Psoas muscle (tissue), 8 donors: ENCODE measurements at places on chromosomes 5 and 9. TPM values are rescaled to one million over a fixed set of nuclear protein-coding genes. Genes with fewer than 3 reads are reported as not detected.
A peak's percentile ranks its signal among the peaks of the same experiment; 100 is the strongest.

- H3K27me3 ChIP-seq, result peaks cover 68% of the 10 kb centered on the region
- no peaks in the 10 kb centered on the region for H3K36me3 ChIP-seq
- no peak overlapping the region for H3K27ac ChIP-seq
- H3K4me1 ChIP-seq, result no peaks in the 10 kb centered on the region
- peak overlapping the region; percentile 47 for H3K4me3 ChIP-seq
- no peak for DNase-seq
These were observed 520 bp downstream of the PRRX2 start for GRCh38 chr9:129665814-129666520.

Gene RNF183
- total RNA-seq, result not detected

DNA sequence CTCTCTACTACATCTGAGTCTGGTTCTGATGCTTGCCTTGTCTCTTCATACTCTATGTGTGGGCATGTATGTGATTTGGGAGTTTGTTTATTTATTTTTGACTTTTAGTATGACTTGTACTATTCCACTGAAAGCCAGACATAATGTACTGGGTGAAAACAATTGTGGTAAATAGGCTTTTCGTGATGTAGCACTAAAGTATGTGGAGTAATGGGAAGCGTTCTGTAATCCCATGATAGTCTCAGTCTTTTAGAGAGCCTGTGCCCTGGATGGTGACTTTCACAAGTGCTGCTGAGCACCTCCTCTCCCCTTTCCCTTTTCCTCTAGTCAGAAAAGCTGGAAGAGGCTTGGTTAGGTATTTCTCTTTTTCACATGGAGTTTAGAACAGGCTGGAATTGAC, 85.8 kb upstream of the S1PR3 start:
- no peaks in the 10 kb centered on the region for H3K4me1 ChIP-seq
- no peaks in the 10 kb centered on the region for H3K36me3 ChIP-seq
- DNase-seq, result no peak

GRCh38 chr9:135302329-135303279, 177.0 kb upstream of the PPP1R26 start:
- no peak overlapping the region for H3K4me3 ChIP-seq
- no peaks in the 10 kb centered on the region for H3K4me1 ChIP-seq
- no peak overlapping the region for H3K27ac ChIP-seq
- DNase-seq, result no peak

DNA sequence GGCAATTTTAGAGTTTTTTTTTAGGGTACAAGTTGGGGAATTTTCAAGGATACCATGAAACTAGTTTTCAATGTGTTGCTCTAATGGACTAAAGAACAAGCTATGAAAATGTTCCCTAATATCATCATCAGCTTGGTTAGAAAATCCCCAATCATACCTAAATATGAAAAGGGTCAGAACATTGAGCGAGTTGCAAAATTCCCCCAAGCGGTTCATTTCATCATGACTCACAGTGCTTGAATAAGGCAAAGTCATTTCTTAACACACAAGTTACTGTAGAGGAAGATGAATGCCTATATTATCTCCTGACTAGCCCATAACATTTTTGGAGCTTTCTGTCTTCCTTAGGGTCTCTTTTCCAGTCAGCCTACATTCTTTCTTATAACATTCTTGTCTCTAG, 62.7 kb downstream of the ST8SIA4 start:
- no peaks in the 10 kb centered on the region for H3K27me3 ChIP-seq
- H3K4me1 ChIP-seq, result no peaks in the 10 kb centered on the region
- DNase-seq, result no peak
- no peaks in the 10 kb centered on the region for H3K36me3 ChIP-seq

GRCh38 chr9:5651246-5651645, 22.3 kb downstream of the RIC1 start:
- DNase-seq, result no peak
- no peak overlapping the region for H3K27ac ChIP-seq
- H3K4me3 ChIP-seq, result no peak overlapping the region
- no peaks in the 10 kb centered on the region for H3K36me3 ChIP-seq
- H3K4me1 ChIP-seq, result peaks cover 10% of the 10 kb centered on the region

Gene PCDHB12
- 0.73 TPM for total RNA-seq

Gene FOXD4L5
- total RNA-seq, result 0.08 TPM

DNA sequence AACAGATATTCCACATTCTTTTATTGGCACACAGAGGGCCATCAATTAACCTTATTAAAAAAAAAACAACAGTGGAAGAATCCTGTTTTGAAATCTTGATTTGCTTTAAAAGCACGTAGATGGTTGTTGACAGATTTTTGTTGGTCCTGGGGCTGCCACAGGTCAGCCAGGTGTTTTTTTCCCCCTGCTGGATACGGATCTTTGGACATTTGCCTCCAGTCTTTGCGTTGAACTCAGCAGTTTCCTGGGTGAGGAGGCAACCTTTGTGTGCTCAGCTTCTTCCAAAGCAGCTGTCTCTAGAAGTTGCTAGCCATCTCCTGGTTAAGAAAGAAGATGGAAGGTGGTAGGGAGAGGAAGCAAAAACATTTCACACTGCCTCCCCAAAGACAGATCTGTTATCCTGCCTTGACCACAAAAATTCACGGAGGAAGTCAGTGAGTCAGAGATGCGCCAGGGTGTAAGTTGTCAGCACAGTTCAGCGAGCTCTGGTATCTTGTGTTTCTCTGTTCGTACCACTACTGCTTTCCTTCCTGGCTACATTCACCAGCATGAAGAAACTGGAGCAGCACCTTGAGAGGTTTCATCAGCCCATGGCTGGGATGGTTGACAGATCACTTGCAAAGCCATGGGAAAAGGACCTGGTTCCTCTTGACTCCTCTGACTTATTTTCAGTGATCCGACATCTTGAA, 207.3 kb downstream of the ARHGAP26 start:
- H3K4me1 ChIP-seq, result peaks cover 20% of the 10 kb centered on the region
- H3K27ac ChIP-seq, result no peak overlapping the region
- H3K27me3 ChIP-seq, result no peaks in the 10 kb centered on the region
- no peak overlapping the region for H3K4me3 ChIP-seq

Gene CCIN
- not detected for total RNA-seq

Gene SMIM32
- total RNA-seq, result not detected

Gene NUTM2F
- total RNA-seq, result not detected

DNA sequence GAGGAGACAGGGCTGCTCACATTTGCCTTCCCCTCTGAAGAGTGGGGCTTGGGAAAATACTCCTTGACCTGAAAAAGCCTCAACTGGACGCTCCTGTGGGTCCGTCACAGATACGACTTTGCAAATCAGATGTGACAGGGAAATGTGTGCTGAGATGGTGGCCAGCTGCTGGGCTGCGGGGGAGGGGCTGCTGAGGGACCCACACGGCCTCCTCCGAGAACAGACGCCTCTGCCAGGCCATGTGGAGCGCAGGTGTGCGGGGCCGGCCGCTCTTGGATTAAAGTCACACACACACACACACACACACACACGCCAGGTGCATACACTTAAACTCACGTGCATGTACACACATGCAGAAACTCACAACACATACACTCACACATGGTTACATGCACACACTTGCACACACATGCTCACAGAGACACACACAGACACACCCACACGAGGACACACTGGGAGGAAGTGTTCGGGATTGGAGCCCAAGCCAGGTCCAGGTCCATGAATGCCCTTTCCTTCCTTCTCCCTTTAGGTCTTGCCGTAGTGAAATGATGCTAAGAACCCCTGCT, 167.4 kb downstream of the GAPVD1 start:
- H3K4me3 ChIP-seq, result no peak overlapping the region
- H3K27ac ChIP-seq, result no peak overlapping the region
- DNase-seq, result no peak
- H3K36me3 ChIP-seq, result no peaks in the 10 kb centered on the region
- H3K27me3 ChIP-seq, result no peaks in the 10 kb centered on the region

- H3K4me3 ChIP-seq, result no peak overlapping the region
- peak; percentile 27 for DNase-seq
- no peaks in the 10 kb centered on the region for H3K4me1 ChIP-seq
- no peaks in the 10 kb centered on the region for H3K27me3 ChIP-seq
These were observed 16.4 kb downstream of the CSF1R start for GRCh38 chr5:150069672-150070627.

DNA sequence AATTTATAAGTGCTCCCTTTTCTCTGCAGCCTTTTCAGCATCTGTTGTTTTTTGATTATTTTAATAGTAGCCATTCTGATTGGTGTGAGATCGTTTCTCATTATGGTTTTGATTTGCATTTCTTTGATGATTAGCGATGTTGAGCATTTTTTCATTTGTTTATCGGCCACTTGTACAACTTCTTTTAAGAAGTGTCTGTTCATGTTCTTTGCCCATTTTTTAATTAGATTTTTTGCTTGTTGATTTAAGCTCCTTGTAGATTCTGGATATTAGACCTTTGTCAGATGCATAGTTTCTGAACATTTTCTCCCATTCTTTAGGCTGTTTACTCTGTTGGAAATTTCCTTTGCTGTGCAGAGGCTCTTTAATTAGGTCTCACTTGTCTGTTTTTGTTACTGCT, 46.3 kb downstream of the FYB1 start:
- H3K36me3 ChIP-seq, result no peaks in the 10 kb centered on the region
- DNase-seq, result no peak
- no peak overlapping the region for H3K27ac ChIP-seq
- H3K27me3 ChIP-seq, result no peaks in the 10 kb centered on the region

DNA sequence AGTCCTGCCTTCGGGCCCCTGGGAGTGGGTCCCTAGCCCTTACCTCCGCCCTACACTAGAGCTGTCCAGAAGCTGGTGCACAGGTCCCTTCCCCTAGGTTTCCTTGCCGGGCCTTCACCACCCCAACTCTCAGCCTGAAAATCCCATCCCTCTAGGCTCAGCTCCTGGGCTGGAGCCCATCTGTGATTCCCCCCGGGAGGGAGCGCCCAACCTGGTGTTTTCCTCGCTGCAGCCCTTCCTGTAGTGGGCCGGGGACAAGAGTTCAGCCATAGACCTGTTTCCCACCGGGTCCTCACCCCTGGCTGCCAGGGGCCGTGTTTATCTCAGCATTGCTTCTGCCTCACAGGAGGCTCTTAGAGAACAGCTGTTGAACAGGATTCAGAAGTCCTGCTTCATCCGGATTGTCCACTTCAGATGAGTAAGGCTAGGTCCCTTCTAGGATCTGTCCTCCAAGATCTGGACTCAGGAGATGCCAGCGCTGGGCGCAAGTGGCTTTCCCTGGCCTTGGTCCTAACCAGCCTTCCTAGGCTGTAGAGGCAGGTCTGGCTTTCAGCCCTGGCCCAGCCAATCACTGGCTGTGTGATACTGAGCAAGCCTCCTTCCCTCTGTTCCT, 965 bp downstream of the GLIPR2 start:
- H3K4me1 ChIP-seq, result peaks cover 8% of the 10 kb centered on the region
- peak; percentile 40 for DNase-seq
- H3K4me3 ChIP-seq, result peak overlapping the region; percentile 84
- no peaks in the 10 kb centered on the region for H3K36me3 ChIP-seq
- H3K27me3 ChIP-seq, result no peaks in the 10 kb centered on the region

Gene DENND4C
- 14.2 TPM for total RNA-seq

GRCh38 chr9:125747765-125748445, 732 bp downstream of the PBX3 start:
- peak overlapping the region; percentile 70 for H3K27ac ChIP-seq
- H3K4me1 ChIP-seq, result peaks cover 14% of the 10 kb centered on the region

Gene CENPH
- 1.6 TPM for total RNA-seq

Gene PGM5
- 54.2 TPM for total RNA-seq

DNA sequence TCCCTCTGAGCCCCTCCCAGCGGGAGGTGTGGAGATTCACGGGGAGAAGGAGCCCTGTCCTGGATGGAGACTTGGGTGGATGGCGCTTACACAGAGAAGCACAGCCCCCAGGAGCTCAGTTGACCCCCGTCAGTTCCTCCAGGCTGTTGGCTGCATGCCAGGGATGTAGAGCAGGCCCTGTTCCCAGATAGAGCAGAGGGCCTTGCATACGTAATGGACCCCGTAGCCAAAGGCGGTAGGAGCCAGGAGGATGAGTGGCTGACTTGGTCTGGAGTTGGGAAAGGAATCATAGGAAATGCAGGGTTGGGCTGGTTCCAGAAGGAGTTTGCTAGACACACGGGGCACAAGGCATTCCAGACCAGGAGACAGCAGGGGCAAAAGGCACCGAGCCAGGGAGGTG, 2.5 kb downstream of the PMPCA start:
- peaks cover 25% of the 10 kb centered on the region for H3K4me1 ChIP-seq
- no peaks in the 10 kb centered on the region for H3K27me3 ChIP-seq
- H3K4me3 ChIP-seq, result no peak overlapping the region
- H3K27ac ChIP-seq, result no peak overlapping the region
- peaks cover 4% of the 10 kb centered on the region for H3K36me3 ChIP-seq
- no peak for DNase-seq

Gene TLR4
- total RNA-seq, result 6.5 TPM

DNA sequence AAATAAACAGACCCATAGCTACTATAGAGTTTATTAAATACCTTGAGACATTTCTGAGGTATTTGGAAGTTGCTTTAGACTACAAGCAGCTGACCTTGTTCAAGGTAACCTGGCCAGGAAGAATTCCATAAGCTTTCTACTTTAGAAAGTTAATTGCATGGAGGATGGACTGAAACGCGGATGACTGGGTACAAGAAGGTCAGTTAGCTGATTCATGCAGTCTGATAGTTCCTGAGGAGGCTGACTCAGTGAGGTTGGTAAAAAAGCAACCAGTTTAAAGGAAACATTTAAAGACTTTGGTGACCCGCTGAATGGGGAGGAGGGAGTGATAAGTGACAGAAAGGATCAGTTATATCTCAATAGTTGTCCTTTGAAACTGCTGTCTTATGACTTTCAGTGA, 670.1 kb upstream of the CDH9 start:
- no peaks in the 10 kb centered on the region for H3K4me1 ChIP-seq
- no peak for DNase-seq
- no peak overlapping the region for H3K4me3 ChIP-seq

DNA sequence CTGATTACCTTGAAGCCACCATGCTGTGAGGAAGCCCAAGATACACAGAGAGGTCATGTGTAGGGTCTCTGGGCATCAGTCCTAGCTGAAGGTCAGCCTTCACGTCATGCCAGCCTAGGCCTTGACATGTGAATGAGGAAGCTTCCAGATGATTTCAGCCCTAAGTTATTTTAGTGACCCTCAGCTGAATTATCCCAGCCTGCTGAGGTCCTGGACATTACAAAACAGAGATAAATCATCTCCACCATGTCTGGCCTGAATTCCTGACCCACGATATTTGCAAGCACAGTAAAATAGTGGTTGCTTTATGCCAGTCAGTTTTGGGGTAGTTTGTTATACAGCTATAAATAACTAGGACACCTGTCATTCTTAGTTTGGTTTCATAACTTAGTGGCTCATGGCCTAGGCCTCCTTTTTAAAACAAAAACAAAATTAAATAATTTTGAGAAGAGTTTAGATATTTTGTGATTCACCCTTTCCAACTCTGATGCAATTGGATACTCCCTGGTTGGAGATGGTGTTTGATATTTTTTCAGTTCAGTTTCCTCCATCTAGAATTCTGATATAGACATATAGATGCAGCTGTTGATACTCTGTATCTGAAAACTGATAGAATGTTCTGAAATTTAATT, 571.3 kb upstream of the CLINT1 start:
- H3K27me3 ChIP-seq, result no peaks in the 10 kb centered on the region
- no peaks in the 10 kb centered on the region for H3K4me1 ChIP-seq
- no peak overlapping the region for H3K27ac ChIP-seq

DNA sequence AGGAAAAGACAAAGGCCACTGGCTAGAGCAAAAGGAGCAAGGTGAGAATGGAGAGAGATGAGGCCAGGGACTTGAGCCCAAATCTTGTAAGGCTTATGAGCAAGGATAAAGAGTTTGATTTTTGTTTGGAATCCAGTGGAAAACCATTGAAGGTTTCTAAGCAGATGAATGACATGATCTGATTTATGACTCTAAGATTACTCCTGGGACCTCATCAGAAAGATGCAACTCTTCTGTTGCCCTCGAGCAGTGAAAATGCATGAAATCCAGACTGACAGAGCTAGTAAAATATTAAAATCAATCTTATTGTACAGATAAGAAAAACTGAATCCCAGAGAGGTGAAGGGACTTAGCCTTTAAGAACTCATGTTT, 677 bp downstream of the MFAP3 start:
- no peak for DNase-seq
- peaks cover 2% of the 10 kb centered on the region for H3K36me3 ChIP-seq
- no peaks in the 10 kb centered on the region for H3K27me3 ChIP-seq
- H3K4me3 ChIP-seq, result peak overlapping the region; percentile 91
- peaks cover 41% of the 10 kb centered on the region for H3K4me1 ChIP-seq

Gene MLANA
- not detected for total RNA-seq
